Mucosa of descending colon (tissue), 3 donors: ENCODE measurements at places on chromosomes 12 and 14.
A peak's percentile ranks its signal among the peaks of the same experiment; 100 is the strongest.

GRCh38 chr14:70907176-70907995, at the start of gene PCNX1:
Gene PCNX1 (plus strand): TSS chr14:70907459. CDS start chr14:70907851, 392 bp downstream.
- peak; percentile 92 for DNase-seq

- no peak for DNase-seq
Observed at GRCh38 chr12:17928708-17929366, 161.2 kb downstream of the RERGL start.

- DNase-seq = no peak
Observed at GRCh38 chr12:130433834-130434233, 96.1 kb downstream of the PIWIL1 start.

DNA sequence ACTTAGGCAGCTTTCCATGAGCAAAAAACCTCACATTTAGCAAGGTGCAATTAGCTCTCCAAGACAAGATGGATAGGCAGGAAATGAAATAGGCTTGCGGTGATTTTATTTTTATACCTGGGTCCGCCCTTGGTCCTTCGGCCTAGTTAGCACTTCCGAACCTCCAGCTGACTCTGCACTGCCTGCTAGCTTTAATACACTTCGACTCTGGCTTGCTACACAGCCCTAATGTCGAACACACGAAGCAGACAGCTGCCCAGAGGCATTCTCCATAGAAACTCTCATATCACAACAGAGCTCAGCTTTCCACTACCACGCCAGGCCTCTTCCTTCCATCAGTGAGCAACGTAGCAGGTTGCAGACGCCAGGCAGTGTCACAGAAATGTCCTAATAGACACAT, 688.0 kb downstream of the VRK1 start:
- DNase-seq = no peak

- DNase-seq = no peak
Observed at GRCh38 chr14:22163051-22163450, 426.0 kb downstream of the DAD1 start.

DNA sequence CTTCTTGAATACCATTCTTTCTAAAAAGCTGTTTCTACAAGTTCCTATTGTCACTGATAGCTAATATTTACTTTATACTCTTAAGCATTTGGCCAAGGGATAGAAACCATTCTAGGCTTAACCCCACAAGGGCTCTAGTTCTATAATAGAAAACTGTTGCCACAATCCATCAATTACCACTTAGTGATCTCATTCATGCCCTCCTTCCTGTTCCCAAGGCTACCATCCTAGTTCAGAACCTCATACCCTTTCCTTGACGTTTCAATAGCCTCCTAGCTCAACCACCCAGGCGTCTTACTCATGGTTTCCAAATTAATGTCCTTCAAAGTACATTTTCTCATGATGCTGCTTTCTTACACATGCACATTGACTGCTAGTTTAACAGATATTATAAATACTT, 493.5 kb downstream of the NAV3 start:
- no peak for DNase-seq

- DNase-seq = no peak
Observed at GRCh38 chr12:22518060-22518719, 26.2 kb downstream of the C2CD5 start.

DNA sequence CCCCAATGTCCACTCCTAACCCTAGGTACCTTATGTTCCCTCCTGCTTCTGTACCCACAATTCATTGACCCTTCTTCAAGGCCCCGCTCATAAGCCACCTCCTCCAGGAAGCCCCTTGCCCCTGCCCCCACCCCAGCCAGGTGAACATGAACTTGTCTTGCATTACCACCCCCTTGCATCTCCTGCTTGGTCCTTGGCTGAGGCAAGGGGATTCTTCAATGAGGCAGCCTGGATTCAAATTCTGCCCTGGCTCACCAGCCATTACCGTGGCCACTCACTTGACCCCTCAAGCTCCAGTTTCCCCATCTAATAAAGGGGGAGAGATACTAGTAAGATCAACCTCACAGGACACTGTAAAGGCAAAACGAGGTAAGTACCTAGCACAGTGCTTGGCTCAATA, 193.1 kb downstream of the DICER1 start:
- DNase-seq = no peak

DNA sequence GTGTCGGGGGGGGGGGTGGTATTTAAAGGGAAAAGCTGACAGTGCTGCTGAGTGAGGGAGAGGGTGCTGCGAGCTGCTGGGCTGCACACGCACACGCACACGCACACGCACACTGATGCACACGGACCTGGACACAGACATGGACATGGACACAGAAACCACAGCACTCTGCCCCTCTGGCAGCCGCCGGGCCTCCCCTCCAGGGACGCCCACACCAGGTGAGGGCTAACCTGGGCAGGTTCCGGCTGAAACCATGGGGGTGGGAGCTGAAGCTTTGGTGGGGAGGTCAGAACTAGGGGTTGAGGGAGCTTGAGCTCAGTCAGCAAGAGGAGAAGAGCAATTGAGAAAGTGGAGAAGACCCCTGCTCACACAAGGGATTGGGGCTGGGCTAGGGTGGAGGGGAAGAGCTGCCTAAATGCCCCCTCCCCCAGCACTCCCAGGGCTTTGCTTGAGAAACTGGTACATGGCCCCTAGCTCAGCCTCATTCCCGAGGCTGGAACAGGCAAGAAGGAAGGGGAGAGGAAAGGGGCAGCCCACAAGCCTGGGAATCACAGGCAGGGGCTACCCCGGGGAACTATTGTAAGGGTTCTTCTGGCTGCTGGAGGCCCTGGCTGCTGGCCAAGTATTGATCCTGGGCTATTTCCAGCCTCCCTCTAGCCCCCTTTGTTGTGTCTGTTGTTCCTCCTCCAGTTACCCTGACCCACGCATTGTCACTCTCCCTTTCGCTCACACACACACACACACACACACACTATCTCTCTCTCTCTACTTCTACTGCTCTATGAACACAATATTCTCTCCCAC, at the start of gene REM2:
REM2 (plus strand) TSS at position 50 of the 804 bp plus-strand sequence; CDS start at position 116, 66 bp downstream.
- DNase-seq = no peak

GRCh38 chr12:26318661-26319068, 123.3 kb downstream of the SSPN start:
- DNase-seq = peak; percentile 57

DNA sequence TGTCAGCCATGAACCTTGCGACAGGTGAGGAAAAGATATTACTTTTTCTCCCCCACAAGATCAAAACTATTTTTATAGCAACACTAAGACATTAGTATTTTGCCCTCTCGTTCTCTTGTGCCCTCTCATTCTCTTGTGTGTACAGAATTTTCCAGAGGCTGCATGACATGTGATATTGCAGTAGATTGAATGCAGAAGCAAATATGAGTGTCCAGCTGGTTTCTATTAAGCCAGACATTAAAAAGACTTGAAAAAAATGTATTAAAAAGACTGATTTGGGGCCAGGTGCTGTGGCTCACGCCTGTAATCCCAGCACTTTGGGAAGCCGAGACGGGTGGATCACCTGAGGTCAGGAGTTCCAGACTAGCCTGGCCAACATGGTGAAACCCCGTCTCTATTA, 63.7 kb upstream of the ZFP36L1 start:
- DNase-seq = no peak
